ENCODE measurements at places on chromosomes 12 and 14. TPM values are rescaled to one million over a fixed set of nuclear protein-coding genes. Genes with fewer than 3 reads are reported as not detected.

Gene EAPP
- 36.8 TPM for total RNA-seq

- no peaks in the 10 kb centered on the region for H3K36me3 ChIP-seq
- H3K4me3 ChIP-seq = no peak within 1 kb of the TSS
- H3K27ac ChIP-seq = no peak within 1 kb of the TSS
Observed at GRCh38 chr12:57479376-57480115, at the start of gene ARHGAP9. TSS of gene ARHGAP9 (minus strand) at chr12:57479866. CDS start at chr12:57479406, 460 bp downstream.

Gene FAIM2
- total RNA-seq = 0.14 TPM

Gene SRRM4
- total RNA-seq = 1.4 TPM

- H3K4me3 ChIP-seq = no peak overlapping the region
Observed at GRCh38 chr14:55739967-55740648, 160.1 kb downstream of the KTN1 start.

DNA sequence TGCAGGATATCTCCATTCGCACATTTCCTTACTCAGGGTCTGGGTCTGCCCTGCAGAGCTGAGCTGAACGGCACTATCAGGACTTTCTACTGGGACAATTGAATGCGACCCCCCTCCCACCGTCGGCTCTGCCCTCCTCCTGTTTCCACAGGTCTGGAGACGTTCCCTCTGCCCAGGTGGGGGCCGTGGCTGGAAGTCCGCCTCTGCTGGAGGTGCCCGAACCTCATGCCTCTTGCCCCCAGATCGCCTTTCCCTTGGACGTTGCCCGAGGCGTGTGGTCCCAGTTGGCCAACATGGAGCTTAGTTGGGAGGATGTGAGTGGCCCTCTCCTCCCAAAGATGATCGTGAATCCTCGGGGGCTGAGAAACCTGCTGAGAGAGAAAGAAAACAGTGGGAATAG is 21.2 kb upstream of the KLC1 start:
- no peak overlapping the region for H3K27ac ChIP-seq
- H3K27me3 ChIP-seq = peaks cover 15% of the 10 kb centered on the region
- DNase-seq = no peak
- H3K36me3 ChIP-seq = no peaks in the 10 kb centered on the region

Gene CHST11
- total RNA-seq = 27.2 TPM

GRCh38 chr12:55931317-55931779 is 386 bp downstream of the DGKA start:
- peaks cover 38% of the 10 kb centered on the region for H3K27me3 ChIP-seq
- H3K36me3 ChIP-seq = peaks cover 4% of the 10 kb centered on the region
- H3K4me3 ChIP-seq = peak overlapping the region; percentile 97
- peaks cover 22% of the 10 kb centered on the region for H3K4me1 ChIP-seq
- peak overlapping the region; percentile 97 for H3K27ac ChIP-seq
- no peak for DNase-seq

DNA sequence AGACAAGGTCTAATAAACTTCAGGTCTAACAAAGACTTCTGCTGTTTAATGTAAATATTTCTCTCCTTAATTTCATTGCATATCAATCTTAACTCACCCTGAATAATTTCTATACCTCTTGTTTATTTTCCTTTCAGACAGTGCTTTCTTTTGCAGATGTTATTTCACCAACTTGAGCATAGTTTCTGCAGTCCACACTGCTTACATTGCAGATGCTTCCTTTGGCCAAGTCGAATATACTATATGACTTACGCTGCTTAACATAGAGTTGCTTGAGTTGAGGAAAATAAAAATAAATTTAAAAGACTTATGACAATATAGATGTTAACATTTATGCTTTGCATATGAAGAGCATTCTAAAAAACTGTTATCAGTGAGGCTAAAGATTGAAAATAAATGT is 217.7 kb downstream of the PTPRO start:
- no peak overlapping the region for H3K27ac ChIP-seq
- H3K36me3 ChIP-seq = peaks cover 6% of the 10 kb centered on the region
- DNase-seq = no peak
- H3K27me3 ChIP-seq = peaks cover 7% of the 10 kb centered on the region
- H3K4me1 ChIP-seq = peaks cover 3% of the 10 kb centered on the region

Gene RHNO1
- total RNA-seq = 51.7 TPM

DNA sequence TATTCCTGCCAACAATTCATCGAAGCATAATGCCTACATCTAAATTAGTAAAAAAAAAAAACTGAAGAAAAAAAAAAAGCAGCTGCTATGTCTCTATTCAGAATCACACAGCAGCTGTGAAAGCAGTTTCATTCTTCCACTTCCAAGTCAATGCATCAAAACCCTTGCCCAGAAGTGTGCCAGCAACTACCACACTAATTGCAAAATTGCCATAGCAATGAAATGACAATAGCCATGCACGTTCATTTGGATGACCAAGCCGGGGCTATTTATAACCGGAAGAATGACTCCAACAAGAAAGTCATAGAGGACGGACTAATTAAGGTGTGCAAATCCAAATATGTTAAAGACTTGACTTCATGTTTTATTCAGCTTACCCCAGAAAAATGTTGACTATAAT is 42.5 kb downstream of the SLC2A13 start:
- H3K4me1 ChIP-seq = no peaks in the 10 kb centered on the region
- no peaks in the 10 kb centered on the region for H3K36me3 ChIP-seq
- H3K27ac ChIP-seq = no peak overlapping the region
- no peak for DNase-seq
- H3K4me3 ChIP-seq = no peak overlapping the region
